ENCODE measurements at places on chromosomes 1 and 21. TPM values are rescaled to one million over a fixed set of nuclear protein-coding genes. Genes with fewer than 3 reads are reported as not detected.

DNA sequence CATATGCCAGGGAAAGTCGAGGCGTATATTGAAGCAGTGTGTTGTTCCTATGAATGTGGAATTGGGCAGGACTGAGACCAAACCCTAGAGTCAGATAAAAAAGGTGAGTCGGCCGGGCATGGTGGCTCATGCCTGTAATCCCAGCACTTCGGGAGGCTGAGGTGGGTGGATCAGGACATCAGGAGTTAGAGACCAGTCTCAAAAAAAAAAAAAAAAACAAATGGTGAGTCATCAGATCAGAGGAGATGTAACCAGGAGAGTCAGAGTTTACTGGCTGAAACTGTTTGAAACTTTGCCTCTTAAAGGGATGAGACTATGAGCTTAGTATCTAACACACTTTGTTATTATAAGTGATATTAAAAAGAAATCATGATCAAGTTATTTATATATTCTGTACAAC is 26.4 kb upstream of the SYCP1 start:
- DNase-seq, result peak; percentile 53

- peak; percentile 56 for DNase-seq
Measured at GRCh38 chr1:209707308-209707707, 2.7 kb downstream of the HSD11B1 start.

DNA sequence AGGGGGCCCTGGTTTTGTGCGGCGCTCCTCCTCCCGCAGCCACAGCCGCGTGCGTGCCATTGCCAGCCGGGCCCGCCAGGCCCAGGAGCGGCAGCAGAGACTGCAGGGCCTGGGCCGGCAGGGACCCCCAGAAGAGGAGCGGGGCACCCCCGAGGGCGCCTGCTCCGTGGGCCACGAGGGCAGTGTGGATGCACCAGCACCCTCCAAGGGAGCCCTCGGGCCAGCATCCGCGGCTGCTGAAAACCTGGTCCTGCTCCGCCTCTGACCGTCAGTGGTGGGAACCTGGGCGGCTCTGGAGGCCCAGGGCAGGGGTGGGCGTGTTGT is 21.5 kb downstream of the PANK4 start:
- DNase-seq, result no peak

DNA sequence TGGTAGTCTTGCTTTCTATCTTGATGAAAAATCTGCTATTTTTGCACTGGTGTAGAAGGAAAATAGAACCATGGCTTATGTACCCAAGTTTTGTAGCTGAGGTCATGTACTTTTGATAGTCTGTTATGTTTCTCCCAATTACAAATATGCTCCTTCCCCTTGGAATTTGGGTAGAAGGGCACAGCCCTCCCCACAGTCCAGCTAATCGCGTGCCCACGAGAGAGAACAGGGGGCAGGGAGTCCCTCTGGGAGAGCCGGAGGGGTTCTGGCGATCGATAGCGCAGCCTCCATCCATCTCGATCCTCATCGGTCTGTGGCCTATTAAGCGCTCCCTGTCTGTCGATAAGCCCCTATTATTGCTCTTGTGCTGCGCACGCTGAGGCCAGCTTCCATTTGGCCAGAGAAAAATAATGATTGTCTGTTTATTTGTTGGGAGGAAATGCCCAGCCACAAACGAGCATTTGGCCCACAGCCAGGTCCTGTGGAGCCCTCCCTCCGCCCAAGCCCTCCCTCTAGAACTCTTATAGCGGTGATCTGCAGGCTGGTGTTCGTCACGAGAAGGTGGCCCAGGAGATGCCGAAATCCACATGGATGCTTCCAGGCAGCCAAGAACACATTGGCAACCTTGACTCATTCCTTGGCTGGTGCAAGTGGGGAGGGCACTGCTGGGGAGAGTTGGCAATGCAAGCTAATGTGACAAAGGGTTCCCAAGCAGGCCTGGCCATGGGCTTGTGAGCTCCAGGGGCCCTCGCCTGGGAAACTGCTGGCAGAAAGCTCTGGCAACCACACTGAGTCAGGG is 134.7 kb upstream of the TNR start:
- DNase-seq, result peak; percentile 3

DNA sequence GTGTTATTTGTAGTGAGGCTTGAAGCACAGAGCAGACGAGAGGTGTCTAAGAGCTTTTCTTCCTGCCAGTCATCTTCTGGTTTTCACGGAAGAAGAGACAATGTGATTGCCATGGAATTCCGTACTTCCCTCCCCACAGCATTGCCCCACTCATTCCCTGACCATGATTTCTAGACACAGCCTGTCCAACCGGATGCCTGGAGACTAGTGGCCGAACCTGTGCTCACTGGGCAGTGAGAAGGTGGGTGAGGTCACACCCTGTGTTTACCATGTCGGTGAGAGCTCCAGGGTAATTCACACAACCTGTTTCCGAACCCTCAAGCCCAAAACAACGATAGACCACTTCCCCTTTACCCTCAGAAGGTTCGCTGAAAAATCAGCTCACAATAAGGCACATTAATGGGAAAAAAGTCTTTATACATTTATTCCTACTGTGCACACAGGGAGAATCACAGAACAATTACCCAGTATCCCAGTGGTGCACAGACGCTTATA is 271.9 kb upstream of the FMN2 start:
- DNase-seq, result no peak

DNA sequence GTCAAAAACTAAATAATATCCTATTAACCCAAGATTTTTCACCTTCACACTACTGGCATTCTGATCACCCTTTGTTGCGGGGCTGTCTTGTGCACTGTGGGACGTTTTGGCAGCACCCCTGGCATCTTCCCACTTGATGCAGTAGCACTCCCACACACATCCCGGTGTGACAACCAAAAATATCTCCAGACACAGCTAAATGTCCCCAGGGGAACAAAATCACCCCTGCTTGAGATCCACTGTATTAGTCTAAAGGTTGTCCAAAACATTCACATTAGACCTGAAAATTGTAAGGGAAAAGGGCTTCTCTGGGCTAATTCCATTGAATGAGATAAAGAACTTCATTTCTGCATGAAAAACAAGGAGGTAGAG is 37.8 kb downstream of the PLEKHO1 start:
- no peak for DNase-seq

- DNase-seq, result no peak
Measured at GRCh38 chr1:27607239-27607804, 3.4 kb upstream of the AHDC1 start.

GRCh38 chr1:53575955-53576320 is 116.7 kb downstream of the DMRTB1 start:
- no peak for DNase-seq

- DNase-seq, result peak; percentile 81
Measured at GRCh38 chr1:54280651-54281050, 80.7 kb downstream of the MRPL37 start.

DNA sequence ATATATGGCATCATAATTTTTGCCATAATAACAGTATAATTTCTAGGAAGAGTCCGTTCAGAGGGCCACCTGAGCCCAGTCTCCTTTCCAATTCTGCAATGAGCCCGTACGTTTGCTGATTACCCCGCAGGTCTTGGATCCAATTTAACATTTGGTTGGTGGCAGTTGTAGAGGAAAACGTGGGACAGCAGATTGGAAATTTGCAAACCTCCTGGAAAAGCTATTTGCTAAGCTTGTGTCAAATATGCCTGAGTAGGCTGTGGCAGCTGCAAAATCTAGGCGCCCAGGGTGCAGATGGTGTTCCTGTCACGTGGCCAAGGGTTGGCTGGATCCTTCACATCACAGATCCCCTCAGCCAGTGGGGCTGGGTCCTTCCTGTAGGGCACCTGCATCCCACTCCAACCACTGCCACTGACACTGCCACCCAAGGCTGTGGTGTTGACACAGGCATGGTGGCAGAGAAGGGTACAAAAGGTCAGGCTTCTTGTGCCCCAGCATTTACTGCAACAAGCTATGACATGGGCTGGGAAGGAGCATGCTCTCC is 174.8 kb upstream of the SYT6 start:
- no peak for DNase-seq

GRCh38 chr1:175822580-175822979 is 79.2 kb upstream of the TNR start:
- DNase-seq, result peak; percentile 69

- DNase-seq, result no peak
Measured at GRCh38 chr21:26210614-26211013, 40.0 kb upstream of the APP start.

GRCh38 chr1:183778568-183779433 is 26.1 kb upstream of the RGL1 start:
- no peak for DNase-seq

GRCh38 chr21:20023193-20023592 is 975.0 kb upstream of the NCAM2 start:
- no peak for DNase-seq

DNA sequence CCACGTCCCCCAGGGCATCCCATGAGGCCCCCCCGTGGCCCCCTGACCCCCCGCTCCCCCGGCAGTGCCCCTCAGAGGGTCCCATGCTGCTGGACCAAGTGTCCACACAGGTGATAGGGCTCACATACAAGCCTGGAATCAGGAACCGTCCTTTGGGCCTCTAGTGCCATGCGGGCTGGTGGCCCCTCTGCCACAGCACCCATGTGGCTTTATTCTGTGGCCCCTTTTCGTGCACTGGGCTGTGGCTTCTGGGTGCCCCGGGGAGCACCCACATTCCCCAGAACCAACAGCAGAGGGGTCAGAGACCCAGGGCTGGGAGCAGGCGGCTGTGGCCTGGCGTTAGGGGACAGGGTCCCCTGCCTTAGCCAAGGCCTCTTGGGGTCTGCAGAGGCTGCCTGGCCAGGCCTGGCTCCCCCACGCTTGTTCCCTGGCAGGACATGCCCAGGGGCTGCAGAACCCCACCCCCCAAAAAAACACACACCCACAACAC is 31.7 kb downstream of the SLC19A1 start:
- no peak for DNase-seq

DNA sequence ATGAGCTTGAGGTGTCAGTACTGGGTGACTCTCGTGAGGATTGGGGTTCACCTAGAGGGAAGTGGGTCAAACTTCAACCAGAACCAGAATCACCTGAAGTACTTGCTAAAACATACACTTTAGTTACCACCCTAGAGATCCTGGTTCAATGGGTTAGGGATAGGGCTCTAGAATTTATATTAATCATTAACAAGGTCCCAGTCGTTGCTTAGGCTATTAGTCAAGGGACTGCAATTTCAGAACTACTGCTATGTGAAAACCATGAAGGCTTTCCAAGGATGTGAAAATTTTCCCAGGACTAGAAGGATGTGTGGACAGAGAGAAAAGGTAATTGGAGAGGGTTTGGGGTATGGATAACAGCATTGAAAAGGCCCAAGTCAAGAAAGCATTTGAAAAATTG is 162.6 kb downstream of the GRIK1 start:
- no peak for DNase-seq

GRCh38 chr1:202058001-202058908 is 47.9 kb downstream of the ELF3 start:
- DNase-seq, result peak; percentile 80

- peak; percentile 41 for DNase-seq
Measured at GRCh38 chr1:181044449-181044966, 10.7 kb downstream of the MR1 start.

- no peak for DNase-seq
Measured at GRCh38 chr1:36737767-36738166, 255.1 kb upstream of the CSF3R start.

- DNase-seq, result peak; percentile 9
Measured at GRCh38 chr21:46564391-46564790, 40.5 kb downstream of the S100B start.

- no peak for DNase-seq
Measured at GRCh38 chr1:52190500-52191252, 48.8 kb downstream of the ZFYVE9 start.

DNA sequence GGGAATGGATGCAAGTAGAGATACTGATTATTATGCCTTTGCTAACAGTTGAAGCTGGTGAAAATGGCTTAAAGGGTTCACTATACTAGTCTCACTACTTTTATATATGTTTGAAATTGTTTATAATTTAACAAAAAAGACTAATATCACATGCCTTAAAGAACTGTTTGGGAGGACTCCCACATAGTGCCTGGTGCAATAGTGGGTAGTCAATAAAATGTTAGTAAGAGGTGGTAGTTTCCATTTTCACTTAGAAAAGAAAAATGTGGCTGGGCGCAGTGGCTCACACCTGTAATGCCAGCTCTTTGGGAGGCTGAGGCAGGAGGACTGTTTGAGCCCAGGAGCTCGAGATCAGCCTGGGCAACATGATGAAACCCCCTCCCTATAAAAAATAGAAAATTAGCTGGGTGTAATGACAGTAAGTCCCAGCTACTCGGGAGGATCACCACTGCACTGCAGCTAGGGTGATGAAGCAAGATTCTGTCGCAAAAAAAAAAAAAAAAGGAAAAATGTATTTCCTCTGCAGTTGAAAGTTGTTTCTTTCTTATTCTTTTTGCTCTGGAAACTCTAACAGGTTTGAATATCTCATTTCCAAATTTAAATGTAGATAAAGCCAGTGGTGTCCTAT is 24.5 kb downstream of the C21orf91 start:
- DNase-seq, result no peak

GRCh38 chr1:53134961-53135734 is 7.3 kb downstream of the SLC1A7 start:
- peak; percentile 43 for DNase-seq

DNA sequence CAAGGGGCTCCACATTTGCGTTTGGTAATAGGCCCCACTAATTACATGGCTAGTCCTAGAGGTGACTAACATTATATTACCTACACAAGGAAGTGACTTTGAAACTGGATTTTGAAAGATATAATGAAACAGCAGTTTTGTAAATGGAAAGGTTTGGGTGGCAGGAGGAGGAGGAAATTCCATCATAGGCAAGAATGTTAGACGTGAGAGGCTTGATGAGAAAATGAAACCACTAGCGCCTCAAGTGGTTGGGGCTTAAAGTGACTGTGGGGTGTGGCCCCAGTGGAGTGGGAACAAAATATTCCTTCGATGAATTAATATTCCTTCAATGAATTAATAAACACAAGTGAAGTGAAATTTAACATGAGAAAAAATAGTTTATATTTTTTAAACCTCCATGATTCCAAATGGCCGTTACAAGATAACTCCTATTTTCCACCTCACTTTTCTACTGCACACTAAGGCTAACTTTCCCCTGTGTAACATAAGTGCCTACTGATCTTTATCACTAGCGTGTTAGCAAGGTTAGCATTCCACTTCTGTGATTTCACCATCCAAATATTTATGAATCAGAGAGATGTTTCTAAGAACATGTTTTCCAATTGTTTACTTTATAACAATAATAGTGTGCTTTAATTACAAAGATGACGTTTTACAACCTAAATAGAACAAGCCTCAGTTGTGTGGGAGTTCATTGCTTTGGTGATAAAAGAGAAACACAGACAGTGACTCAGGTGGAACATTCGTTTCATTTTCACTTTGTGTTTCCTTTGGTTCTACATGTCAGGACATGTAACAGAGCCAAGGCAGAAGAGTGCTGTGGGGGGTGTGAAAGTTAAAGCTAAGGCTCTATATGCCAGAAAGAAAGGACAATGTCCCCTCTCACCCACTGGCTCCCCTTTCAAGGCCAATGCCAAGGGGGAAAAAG is 12.5 kb upstream of the ATF3 start:
- peak; percentile 99 for DNase-seq

- peak; percentile 94 for DNase-seq
Measured at GRCh38 chr1:41418857-41419583, 57.8 kb downstream of the FOXO6 start.

IL10 gene
- not detected for total RNA-seq

ATP8B2 gene
- 48.6 TPM for total RNA-seq

GNAT2 gene
- not detected for total RNA-seq

GREM2 gene
- total RNA-seq, result not detected

MIXL1 gene
- not detected for total RNA-seq

FRRS1 gene
- 14.7 TPM for total RNA-seq

SLAMF1 gene
- not detected for total RNA-seq

OR6N1 gene
- total RNA-seq, result not detected

ATP5PB gene
- total RNA-seq, result 582 TPM

AK5 gene
- total RNA-seq, result 5.6 TPM
